ENCODE measurements at places on chromosomes 7 and 10.

DNA sequence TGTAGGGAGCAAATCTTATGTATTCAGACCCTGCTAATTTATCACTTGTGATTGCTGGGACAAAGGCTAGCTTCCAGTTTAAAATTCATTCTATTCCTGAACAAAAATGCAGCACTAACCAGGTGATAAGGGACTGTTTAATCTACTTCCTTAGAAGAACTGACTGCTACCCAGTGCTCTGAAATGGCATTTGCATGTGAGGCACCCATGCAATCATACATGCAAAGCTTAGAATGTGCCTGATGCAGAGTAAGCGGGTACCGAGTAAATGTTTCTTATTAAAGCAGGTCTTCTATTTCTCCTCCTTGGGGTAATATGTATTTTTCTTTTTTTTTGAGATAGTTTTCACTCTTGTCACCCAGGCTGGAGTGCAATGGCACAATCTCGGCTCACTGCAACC lies 54.5 kb downstream of the NEURL1 start:
- DNase-seq: no peak

DNA sequence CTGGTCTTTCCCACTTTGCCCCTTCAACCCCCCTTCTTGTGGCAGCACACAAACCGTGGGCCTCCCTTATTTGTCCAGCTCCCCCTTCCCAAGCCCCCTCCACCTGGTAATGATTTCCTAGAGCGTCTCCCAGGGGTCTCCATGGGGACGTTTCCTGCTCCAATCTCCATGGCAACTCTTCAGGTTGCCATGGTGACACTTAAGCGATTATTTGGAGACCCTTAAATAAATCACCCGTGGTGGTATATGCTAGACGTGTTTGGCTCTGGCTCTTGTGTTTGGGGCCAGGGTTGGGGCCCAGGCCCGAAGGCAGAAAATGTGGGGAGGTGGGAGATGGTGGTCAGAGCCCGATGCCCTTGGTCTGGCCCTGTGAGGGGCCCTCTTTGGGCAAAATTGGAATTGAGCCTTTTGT lies 41.1 kb upstream of the DLG5 start:
- no peak for DNase-seq

GRCh38 chr10:78871796-78872195 lies 197.0 kb upstream of the ZMIZ1 start:
- no peak for DNase-seq

DNA sequence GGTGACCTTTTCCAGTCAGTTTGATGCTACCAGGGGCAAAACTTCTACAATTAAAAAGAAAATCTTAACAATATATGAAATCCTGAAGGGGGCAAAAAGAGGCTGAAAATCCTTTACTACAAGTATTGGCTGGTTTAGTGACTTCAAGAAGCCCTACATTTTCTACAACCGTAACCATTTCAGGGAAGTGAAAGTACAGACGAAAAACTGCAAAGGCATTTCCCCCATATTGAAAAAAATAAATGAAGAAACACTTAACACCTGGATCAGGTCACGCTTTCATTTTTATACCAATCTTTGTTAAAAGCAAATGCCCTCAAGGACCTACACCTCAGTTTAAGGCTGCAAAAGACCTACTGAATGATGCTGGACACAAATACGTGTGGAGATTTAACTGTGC lies 38.6 kb downstream of the IL6 start:
- no peak for DNase-seq

DNA sequence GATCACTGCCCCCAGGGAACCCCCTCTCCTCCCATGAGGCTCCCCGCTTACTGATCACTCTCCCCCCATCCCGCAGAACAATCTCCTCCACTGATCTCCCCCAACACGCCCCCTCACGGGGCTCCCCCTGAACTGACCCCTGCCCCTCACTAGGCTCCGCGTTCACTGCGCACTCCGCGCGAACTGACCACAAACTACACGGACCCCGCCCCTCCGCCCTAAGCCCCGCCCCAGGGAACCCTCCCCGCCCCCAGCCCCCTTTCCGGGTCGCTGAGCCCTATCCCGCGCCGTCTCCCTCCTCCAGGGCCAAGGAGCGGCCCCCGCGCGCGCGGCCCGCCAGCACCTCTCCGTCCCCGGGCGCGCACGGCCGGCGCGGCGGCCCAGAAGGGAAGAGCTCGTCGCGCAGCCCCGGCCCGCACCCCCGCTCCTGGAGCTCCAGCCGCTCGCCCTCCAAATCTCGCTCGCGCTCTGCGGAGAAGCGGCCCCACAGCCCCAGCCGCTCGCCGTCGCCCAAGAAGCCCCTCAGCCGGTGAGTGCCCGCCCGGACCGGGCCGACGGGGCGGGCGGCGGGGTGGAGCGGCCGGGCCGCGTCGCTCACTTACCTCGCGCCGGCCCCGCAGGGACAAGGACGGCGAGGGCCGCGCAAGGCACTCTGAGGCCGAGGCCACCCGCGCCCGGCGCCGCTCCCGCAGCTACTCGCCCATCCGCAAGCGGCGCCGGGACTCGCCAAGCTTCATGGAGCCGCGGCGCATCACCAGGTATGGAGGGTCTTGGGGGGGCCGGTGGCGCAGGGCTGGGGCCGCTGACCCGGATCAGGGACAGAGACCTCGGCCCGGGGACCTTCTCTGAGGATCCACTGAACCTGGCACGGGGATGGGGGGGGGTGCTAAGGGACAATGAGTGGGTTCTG lies 19.9 kb upstream of the HSPB1 start:
- no peak for DNase-seq

GRCh38 chr10:132368881-132369635 lies 27.9 kb upstream of the PWWP2B start:
- no peak for DNase-seq

DNA sequence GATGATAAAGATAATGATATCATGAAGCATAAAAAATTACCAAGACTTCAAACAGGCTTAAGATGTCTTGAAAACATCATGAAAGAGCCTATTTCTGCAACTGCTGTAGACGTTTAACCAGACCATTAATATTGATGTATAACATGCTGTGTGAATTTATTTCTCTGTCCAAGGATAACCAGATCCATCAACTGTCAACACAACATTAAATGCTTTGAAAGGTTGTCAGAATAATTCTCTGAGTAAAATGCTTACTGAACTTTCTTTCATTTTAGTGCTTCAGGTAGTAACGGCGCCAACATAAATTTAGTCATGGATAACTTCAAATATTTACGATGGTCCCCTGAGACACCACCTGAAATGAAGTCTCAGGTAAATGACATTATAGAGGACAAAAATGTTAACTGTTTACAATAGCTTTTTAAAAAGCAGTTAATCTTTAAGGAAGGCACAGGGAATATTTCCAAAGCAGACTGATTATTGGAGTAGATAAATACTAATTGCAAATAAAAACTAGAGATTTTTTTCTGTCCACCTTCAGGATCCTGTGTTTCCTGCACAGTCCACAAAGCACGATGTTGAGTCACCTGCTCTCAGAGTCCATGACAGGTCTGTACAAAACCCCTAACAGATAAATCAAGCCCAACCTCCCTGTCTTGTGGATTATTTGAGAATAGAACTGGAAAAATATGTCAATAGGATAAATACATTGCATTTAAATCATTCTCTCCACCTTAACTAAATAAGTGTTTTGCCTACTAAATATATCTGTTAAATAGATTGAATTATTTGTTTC lies 1213.2 kb downstream of the XPNPEP1 start:
- DNase-seq: no peak

DNA sequence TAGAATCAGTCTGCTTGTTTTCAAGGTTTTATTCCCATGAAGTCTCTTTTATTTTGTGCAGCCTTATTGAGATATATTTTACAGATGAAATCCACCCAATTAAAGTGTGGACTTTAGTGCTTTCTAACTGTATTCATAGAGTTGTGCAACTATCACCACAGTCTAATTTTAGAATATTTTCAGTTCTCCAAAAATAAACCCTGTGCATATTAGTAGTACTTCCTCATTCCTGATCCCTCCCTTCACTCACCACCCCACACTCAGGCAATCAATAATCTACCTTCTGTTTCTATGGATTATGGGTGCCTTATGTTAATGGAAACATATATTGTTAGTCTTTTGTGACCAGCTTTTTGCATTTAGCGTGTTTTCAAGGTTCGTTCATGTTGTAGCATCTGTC lies 185.7 kb upstream of the TMEM72 start:
- DNase-seq: no peak
